ENCODE measurements at places on chromosomes 11 and 22.

DNA sequence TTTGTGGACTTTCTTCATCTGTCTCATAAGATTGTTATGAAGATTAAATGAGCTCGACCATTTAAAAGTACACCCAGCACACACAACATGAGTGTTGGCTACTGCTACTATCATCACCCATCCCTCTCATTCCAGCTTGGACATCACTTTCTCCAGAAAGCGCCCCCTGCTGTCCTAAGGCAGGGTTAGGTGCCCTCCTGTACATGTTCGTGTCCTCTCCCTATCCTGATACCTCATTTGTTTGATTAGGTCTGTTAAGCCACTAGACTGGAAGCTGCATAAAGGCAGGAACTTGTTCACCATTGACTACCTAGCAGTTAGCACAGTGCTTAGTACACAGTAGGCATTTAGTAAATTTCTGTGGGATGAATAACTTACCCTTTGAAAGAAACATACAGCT, 85.5 kb downstream of the ENTHD1 start:
- DNase-seq: no peak

DNA sequence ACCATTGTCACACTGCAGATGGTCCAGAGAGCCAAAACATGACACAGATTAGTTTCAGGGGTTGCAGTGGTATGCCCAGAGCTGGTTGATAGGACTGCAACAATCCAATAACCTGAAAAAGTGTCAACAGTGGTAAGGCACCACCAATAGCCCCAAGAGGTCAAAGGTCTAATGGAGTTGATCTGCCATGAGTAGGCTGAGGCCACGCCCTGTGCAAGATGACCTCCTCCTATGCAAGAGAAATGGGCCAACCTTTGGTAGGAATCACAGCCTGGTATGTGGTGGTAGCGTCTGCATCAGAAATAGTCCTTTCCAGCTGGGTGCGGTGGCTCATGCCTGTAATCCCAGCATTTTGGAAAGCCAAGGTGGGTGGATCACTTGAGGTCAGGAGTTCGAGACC, 19.6 kb downstream of the GUCD1 start:
- no peak for DNase-seq

GRCh38 chr11:23924226-23924625, 572.6 kb upstream of the LUZP2 start:
- no peak for DNase-seq

GRCh38 chr22:46303347-46303965, 6.8 kb downstream of the GTSE1 start:
- DNase-seq: no peak

- DNase-seq: no peak
Measured at GRCh38 chr22:42978453-42979103, 36.4 kb downstream of the PACSIN2 start.

DNA sequence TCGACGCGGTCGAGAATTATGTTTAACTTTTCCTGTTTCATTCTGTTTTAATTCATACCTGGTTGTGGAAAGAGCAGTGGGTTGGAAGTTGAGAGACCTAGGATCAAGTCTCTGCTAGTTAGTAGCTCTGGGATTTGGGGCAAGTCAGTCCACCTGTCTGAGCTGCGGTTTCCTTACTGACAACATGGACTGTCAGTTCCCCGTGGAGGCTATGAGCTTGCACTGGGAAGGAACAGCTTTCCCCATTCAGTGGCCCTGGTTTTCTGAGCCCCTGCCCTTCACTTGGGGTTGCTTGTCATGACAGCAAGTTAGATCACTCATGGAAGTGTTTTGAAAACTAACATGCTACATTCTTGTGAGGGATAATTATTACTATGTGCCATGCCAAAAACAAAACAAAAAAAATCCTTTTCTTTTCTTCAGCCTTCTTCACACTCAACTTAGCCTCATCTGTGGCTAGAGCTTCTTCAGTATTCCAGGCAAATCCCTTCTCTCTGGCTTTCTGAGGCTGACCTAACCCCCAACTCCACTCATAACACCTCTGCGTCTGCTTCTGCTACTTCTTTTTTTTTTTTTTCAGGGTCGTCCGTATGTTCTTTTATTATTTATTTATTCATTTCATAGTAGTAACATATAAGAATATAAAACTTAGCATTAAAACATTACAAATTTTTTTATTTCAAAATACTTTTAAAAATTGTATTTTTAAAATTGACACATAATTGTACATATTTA, 43.0 kb upstream of the ZBED5 start:
- DNase-seq: no peak

- DNase-seq: peak; percentile 69
Measured at GRCh38 chr11:67053896-67054329, 2.7 kb upstream of the RHOD start.

DNA sequence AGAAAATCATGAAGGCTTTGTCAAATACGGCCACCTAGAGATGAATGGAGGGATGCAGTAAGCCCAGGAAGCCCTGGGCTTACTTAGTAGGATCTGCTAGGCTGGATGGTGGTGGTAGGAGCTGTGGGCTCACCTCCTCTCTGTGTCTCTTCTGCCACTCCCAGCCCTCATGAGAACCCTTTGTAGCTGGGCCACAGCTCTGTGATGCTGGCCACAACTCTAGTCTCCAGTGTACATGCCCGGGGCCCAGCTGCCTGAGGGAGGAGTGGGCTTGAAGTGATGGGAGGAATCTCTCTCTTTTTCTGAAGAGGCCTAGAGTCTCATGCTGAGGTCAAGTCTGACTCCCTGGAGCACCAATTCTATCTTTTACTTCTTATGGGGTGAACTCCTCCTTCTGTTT, 32.4 kb upstream of the SYT13 start:
- DNase-seq: no peak
